ENCODE measurements at places on chromosomes 2 and 18.

DNA sequence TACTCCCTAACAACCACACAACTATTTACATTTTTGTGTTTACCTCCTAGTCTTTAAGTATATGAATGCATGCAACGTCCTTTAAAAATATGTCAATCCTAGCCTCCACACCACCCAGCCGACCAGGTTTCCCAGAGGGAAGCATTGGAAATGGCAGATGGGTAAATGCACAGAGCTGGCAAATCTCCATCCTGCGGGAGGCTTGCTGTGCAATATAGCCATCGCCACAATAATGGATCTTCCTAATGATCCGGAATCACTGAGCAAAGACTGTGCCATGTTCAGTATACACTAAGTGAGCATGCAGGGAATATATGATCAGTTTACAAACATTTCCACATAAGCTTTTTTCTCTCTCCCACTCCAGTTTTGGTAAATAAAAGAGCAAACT lies 131.8 kb downstream of the NEDD4L start:
- no peak for DNase-seq

GRCh38 chr2:233349005-233349998 lies 5.0 kb upstream of the DGKD start:
- DNase-seq: peak; percentile 91

DNA sequence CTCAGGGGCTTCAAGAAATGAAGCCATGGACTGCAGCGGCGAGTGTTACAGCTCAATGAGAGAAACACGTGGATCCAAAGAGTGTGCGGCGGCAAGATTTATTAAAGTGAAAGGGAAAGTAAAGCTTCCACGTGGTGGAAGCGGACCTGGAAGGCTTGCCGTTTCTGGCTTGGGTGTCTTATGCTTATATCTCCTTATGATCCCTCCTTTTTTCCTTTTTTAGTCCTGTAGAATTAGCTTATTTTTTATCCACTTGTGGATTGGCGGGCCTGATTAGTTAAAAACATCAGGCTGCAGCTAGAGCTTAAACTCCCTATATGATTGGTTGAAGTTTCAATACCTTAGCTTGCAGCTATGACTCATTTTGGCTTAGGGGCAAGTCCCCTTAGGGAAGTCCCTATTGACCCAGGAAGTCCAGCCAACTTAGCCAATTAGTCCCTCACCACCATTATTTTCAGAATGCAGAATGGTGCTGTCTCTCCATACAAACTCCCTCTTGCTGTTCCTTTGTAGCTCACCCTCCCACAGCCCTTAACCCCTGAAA lies 11.6 kb upstream of the HNMT start:
- DNase-seq: no peak

GRCh38 chr2:211846714-211847113 lies 691.9 kb downstream of the ERBB4 start:
- no peak for DNase-seq

DNA sequence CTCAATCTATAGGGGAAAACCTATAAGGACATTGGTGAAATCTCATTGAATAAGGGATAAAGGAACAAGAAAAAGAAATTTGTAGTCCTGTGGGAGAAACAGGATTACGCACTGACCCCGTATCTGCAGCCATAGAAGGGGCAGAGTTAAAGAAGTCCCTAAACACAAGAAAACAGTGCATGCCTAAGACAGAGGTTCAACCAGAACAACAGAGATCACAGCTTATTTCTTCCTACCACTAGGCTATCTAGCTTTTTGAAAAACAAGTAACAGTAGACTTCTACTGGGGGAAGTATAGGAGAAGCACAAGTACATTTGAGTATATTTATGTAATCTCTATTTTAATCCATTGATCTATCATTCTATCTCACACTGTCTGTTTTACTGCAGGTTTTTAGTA lies 485.2 kb upstream of the REG3G start:
- DNase-seq: no peak

- no peak for DNase-seq
These were observed 165.5 kb downstream of the GFPT1 start for GRCh38 chr2:69221512-69221911.

DNA sequence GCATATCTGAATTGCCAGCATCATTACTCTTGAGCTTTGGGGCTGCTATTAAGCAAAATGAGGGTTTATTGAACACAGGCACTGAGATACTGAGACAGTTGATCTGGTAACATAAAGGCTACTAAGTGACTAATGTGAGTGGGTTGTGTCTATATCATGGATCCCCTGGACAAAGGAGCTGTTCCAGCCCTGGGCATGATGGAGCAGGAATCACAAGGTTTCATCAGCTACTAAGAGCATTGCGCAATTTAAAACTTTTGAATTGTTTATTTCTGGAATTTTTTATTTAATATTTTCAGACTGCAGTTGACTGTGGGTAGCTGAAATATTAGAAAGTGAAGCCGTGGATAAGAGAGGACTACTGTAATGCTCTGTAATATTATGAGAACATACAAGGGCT lies 73.5 kb downstream of the MGAT5 start:
- no peak for DNase-seq

DNA sequence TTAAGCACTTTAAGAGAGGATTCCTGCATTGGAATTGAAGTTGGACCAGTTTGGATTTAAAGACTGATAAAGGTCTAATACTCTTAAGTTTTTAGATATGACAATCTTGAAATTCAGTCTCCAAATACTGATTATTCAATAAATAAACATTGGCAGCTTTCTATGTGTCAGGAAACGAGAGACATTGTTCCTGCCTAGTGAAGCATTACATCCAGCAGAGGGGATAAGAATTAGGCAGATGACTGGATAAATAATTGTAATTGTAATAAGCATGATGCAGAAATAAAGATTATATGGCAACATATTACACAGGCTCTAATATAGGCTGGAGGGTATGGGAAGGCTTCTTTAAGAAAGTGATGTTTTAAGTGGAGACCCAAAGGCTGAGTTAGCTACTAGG lies 226.5 kb upstream of the MMADHC start:
- no peak for DNase-seq

GRCh38 chr18:63312019-63312409 lies 7.6 kb downstream of the BCL2 start:
- DNase-seq: no peak

- DNase-seq: no peak
These were observed 44.3 kb downstream of the EPHA4 start for GRCh38 chr2:221527776-221528309.

DNA sequence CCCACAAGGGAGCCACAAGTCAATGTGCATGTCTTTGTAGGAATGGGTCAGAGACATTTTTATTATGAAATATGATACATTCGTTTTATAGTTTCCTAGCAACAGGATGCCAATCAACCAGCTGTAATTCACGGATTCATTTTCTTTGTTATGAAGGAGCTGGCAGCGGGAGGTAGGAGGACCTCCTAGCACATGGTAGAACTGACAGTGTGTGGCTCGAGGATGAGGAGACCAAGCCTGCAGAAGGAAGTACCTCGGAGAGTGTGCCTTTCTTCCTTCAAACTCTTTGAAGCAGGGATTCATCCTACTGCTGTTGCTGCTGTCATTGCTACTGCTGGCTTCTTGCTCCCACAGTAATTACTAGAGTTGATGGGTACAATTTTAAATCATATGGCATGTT lies 504.8 kb upstream of the KLHL29 start:
- no peak for DNase-seq

Data from OCI-LY7 (cell line).